ENCODE measurements at places on chromosomes 2 and 18. TPM values are rescaled to one million over a fixed set of nuclear protein-coding genes. Genes with fewer than 3 reads are reported as not detected.
A peak's percentile ranks its signal among the peaks of the same experiment; 100 is the strongest.

Gene ZNF514
- 32.9 TPM for total RNA-seq

GRCh38 chr2:130251873-130252620 lies 53.8 kb upstream of the TUBA3E start:
- no peak for DNase-seq

DNA sequence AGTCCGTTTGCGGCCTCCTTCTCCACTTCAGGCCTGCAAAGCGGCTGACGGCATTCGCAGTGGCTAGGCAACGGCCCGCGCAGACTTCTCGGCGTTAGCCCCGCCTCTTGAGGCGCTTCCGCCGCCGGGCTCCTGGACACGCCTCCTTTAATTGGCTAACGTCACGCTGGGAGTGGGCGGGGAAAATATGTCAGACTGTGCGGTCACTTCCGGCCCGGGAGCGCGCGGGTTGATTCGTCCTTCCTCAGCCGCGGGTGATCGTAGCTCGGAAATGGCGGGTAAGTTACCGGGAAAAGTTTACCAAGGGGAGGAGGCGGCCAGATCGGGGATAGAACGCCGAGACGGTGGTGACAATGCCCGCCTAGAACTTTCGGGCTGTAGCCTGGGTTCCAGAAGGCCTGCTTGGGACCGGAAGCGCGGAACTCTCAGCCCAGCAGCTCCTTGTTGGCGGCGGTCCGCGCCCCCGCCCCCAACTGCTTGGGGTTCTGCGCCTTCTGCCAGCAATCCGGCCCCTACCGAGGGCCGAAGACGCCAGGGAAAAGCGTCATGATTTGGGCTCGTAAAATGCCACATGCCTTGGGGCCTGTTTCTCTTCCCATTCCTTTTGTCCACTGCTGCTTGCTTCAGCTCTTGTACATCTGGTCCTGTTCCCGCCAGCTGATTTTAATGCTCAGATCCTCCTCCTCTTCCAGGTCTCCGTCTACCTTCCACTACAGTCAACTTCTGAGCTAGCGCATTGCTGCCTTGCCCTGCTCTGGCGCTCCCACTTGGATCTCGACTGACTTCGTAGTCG lies at the start of gene HAT1:
TSS of gene HAT1 (plus strand) at position 232 of the 793 bp plus-strand sequence. CDS start at position 272, 40 bp downstream.
- peak; percentile 95 for DNase-seq

DNA sequence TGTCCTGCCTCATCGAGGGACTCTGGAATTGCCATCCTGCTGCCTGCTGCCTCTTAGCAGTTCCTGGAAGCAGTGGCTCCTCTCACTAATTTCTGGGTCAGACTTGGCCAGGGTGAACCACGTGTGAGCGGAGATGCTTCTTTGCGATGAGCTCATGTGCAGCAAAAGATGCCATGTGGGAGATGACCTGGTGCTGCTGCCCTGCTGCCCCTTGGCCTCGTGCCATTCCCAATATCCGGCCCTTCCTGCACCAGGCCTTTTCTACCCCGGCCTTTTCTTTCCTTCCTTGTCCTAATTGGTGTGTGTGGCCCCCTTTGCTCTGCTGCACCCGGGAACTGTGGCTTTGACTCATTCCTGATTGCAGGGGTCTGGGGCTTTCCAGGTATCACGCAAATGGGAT lies 296.9 kb upstream of the HS6ST1 start:
- DNase-seq, result no peak

Data from progenitor cell of endocrine pancreas (in vitro differentiated cells).